ENCODE measurements at places on chromosomes 5 and 9. TPM values are rescaled to one million over a fixed set of nuclear protein-coding genes. Genes with fewer than 3 reads are reported as not detected.

Gene NTNG2
- total RNA-seq, result 2.3 TPM

Gene TRPM3
- 1.2 TPM for total RNA-seq

Gene ALDH1B1
- total RNA-seq, result 23.2 TPM

Gene CXCL14
- 0.38 TPM for total RNA-seq

Gene UNC13B
- 53.4 TPM for total RNA-seq

Gene CAMK4
- total RNA-seq, result 6.9 TPM

Gene BBLN
- total RNA-seq, result 93.4 TPM

Gene ORM1
- total RNA-seq, result not detected

Gene SPATA31C1
- total RNA-seq, result 0.16 TPM

Gene MEIKIN
- total RNA-seq, result not detected

Gene MYOZ3
- 1.2 TPM for total RNA-seq

Gene PCAT7
- 0.15 TPM for total RNA-seq

Gene TMEFF1
- 34.7 TPM for total RNA-seq

Gene SNAPC3
- total RNA-seq, result 45.5 TPM

Gene GRXCR2
- not detected for total RNA-seq

Gene SLC6A3
- total RNA-seq, result 1.7 TPM

Gene EMB
- 14.3 TPM for total RNA-seq

Gene CTNND2
- 36.4 TPM for total RNA-seq

Gene LEAP2
- 3.6 TPM for total RNA-seq

Gene PCDHGB6
- 44.0 TPM for total RNA-seq

Gene FOXD4
- total RNA-seq, result 1.3 TPM

Gene ELL2
- 8.4 TPM for total RNA-seq

Gene PCDHB16
- total RNA-seq, result 2.6 TPM

Gene PCDHA9
- total RNA-seq, result 2.1 TPM

Gene WDR31
- 3.5 TPM for total RNA-seq

Gene KIAA1958
- total RNA-seq, result 66.7 TPM

Gene DNAH5
- 0.21 TPM for total RNA-seq

Gene ITGA1
- 0.32 TPM for total RNA-seq

Gene CNTNAP3B
- total RNA-seq, result 8.1 TPM

Gene KCNN2
- total RNA-seq, result 2.8 TPM

Gene GRM6
- 0.16 TPM for total RNA-seq

Gene COL23A1
- total RNA-seq, result 4.2 TPM

Gene SCGB3A2
- total RNA-seq, result not detected

Gene SLC34A3
- total RNA-seq, result 0.21 TPM

Gene NIM1K
- 8.4 TPM for total RNA-seq

Gene CDH12
- 22.2 TPM for total RNA-seq

Gene PTGDS
- 184 TPM for total RNA-seq

Gene EQTN
- 0.41 TPM for total RNA-seq

Gene ANKDD1B
- 0.09 TPM for total RNA-seq

Data from motor neuron (in vitro differentiated cells).